ENCODE measurements at places on chromosomes 2 and 18.

DNA sequence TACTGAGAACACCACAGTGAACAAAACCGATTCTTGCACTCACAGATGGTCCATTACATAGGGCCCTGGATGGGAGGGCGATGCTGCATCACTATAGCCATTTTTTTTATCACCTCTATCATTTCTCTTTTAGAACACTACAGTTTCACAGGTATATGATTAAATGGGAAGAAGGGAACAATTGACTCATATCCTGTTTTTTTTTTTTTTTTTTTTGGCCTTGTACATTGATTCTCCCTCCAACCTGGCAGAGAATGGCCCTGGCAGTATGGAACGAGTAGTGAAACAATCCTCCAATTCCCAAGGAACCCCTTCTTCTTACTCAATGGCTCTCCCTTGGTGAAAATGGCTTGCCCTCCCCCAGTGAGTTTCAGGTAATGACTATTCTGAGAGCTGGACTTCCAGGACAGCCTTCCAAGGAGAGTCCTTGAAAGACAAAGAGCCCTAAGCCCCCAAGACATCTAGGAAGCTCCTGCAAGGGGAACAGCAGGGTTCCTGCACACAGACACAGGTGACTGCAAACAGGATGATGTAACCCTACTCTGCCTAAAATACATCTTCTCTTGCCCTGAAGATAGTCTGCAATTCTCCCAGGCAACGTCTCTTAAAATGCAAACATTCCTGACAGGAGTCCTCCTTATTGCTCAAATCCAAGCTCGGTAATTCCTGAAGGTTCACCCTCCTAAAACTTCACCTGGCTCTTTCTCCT, 405.4 kb downstream of the SETBP1 start:
- no peak for DNase-seq

GRCh38 chr18:2826581-2826980, 20.2 kb upstream of the EMILIN2 start:
- no peak for DNase-seq

GRCh38 chr2:54439582-54439981, 16.5 kb upstream of the SPTBN1 start:
- DNase-seq, result no peak

GRCh38 chr2:218260742-218261422, at the start of gene GPBAR1:
GPBAR1 (plus strand) TSS chr2:218261015; CDS start chr2:218262725, 1,710 bp downstream.
- DNase-seq, result no peak

DNA sequence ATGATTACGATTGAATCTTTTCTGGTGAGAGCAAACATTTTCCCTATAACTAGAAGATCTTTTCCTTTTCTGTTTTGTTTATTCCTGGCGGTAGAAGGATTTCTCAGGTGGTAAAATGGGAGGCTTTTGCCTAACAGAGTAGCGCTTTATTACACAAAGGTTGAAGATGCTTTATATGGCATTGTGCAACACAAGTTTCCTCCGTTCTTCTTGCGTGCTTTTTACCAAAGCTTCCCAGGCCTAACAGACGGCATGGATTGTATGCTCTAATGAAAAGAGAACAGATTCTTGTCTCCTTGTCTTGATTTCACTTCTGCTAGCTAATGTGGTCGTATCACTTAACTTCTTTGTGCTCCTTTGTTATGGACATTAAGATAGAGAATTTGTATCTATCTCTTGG, 43.8 kb downstream of the MYO1B start:
- no peak for DNase-seq

- no peak for DNase-seq
Observed at GRCh38 chr2:60612033-60612432, 58.6 kb upstream of the BCL11A start.

GRCh38 chr2:180012523-180012922, 5.4 kb upstream of the CWC22 start:
- no peak for DNase-seq

GRCh38 chr2:38436227-38436664, 59.2 kb upstream of the ATL2 start:
- DNase-seq, result no peak

- no peak for DNase-seq
Observed at GRCh38 chr18:50397023-50397422, 22.2 kb downstream of the SKA1 start.

DNA sequence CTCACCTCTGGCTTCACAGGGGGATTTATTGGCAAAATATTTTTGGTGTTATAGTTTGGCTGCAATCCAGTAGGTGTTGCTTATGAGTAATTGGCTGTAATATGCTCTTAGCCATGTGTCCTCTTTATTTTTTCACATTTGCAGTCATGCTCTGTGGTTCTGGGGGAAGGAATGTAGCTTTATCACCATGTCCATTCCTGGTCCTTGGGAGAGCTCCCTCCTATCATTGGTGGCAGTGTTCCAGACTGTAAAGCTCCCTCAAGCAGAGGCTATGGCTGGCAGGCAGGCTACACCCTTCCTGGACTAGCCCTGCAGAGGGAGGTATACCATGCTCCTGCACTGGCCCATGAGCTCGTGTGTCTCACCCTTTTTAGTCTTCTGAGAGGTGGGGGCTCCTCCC, 120.0 kb upstream of the FSIP2 start:
- DNase-seq, result no peak

Measured in activated CD4-positive, alpha-beta T cell treated with anti-CD3 and anti-CD28 coated beads, Interleukin-2, amount 50 U/mL, for 1 hour (primary cell).